NCI-H69 (cell line): ENCODE measurements at places on chromosomes 5 and 9.

GRCh38 chr5:121707178-121707577 is 144.5 kb upstream of the FTMT start:
- no peak for DNase-seq

DNA sequence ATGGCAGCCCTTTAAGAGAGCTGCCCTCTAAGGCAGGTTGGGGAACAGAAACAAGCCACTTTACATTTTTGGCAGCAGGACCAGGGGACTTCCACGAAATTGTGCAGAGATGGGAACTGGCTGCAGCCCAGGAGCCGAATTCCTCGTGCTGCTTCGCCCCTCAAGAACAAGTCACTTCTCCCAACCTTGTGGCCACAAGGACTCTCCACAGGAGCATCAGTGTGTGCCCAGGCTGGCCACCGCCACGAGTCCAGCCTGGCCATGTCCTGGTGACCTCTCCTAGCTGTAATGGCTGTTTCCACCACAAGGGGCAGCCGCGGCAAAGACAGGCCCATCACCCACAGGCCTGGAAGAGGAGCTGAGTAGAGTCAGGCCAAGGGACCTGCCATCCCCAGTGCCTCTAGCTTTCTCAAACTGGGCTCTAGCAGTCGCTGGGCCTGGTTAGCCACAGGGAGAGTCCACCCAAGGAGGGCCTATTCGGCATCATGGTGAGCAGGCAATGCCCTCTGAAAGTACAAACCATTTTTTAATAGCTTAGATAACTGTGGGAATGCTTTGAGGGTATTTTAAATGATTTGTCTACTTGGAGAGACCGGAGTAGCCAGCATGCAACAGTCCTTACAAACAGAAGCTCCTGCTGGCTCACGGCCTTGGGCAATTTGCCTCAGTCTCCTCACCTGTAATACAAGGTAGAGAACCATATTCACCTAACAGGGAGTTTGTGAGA is 129.0 kb downstream of the COL23A1 start:
- DNase-seq: peak; percentile 33

- DNase-seq: peak; percentile 96
Measured at GRCh38 chr9:35664531-35665470, at the start of gene ARHGEF39. TSS of gene ARHGEF39 (minus strand) at chr9:35665195. CDS start at chr9:35665169, 26 bp downstream.

DNA sequence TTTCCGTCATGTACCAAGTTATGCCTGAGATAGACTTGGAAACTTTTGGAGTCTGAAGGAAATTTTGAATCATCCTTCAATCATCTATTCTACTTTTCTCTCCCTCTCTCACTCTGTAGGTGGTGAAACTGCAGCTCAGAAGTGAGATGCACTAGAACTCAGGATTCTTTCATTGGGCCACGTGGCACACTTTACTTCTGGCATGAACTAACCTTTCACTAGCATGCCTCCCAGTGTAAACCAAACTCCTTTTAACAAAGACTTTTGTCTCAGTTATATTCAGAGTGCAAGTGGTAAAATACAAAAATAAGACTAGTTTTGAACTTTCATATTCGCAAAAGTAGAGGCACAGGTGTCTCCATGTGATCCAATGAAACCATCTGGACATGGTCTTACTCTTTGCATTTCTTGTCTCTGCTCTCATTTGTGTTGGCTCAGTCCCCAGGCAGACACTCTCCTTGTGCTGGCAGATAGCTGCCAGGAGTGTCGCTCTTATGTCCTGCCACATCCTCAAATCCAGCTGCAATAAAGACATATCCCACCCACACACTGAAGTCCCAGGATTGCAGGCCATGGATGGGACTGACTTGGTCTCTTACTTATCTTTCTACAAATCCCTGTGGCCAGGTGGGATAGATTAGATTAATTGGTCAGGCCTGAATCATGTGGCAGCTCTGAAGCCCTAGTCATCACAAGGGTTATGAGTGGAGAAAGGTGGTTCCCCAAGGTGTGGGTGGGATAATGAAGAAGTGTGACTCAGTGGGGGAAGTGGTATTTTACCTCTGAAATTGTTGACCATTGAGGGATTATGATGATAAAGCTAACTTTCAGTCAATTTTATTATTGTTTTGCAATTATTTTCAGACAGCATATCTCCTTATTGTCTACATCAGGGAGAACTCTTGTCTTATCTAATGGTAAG is 267.5 kb downstream of the GABRB2 start:
- no peak for DNase-seq

DNA sequence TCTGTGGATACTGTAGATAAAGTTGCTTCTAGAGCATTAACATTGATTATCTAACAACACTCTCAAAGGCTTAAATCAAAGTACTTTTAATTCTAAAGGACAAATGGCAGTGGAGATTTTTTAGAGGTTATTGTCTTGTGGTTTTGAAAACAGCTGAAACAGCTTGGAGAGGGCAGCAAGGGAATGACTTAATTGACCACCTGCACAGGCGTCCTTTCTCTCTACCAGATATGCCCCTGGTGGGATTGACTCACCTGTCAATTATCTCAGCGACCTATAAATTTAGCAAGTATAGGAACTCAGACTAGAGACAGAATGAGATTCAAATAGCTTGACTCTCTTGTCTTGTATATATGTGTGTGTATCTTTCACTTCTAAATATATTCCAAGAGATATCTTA is 13.5 kb downstream of the ARL14EPL start:
- peak; percentile 91 for DNase-seq

- no peak for DNase-seq
Measured at GRCh38 chr9:33459115-33459514, 11.7 kb upstream of the AQP3 start.

DNA sequence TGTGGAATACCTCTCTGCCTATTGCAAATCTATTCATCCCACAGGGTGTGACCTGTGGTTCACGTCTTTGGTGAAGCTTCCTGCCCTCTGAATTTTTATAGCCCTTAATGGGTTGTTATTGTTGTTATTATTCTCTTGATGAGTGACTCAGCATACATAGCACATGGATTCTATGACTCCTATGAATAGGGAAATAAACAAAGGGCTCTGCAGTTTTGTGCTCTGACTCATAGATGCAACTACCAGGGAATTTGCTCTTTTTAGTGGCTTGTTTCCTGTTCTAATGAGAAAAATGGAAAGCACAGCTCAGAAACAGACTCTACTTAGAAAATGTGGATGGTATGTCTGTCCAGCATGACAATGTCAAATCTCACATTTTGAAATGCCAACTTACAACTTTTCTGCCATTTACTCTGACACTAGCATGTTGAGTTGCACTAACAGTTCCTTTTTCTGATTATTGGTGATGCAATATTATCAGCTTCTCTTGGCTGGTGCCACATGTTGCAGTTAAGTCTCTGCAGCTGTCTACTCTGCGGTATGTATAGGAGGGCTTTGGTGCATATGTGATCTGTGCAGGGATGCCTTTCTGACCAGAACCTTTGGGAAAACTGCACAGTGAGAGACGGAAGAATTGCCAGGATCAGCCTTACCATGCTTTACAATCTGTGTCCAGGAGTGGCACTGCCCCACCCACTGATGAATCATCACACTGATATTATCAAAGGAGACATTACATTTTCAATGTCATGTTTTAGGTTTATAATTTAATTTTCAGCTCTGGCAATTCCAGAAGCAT is 996.4 kb upstream of the WWC1 start:
- peak; percentile 51 for DNase-seq

GRCh38 chr9:111258875-111259271 is 71.2 kb downstream of the OR2K2 start:
- DNase-seq: no peak

DNA sequence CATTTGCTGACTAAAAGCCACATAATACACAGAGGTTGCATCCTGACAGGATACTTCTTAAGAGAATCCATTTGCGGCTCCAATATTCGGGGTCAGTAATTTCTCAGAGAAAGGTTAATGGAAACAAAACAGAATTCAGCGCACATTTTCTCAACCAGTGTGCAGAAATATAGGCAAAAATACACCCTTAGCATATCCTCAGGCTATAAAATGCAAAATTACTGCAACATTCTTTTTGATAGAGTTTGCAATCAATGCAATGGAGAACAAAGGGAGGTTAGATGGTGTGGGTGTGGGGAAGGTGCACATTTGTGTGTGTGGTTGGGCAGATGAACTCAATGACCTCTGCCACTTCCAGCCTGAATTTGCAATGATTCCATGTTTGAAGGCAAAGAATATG is 35.4 kb upstream of the ACO1 start:
- no peak for DNase-seq
